HL-60 (cell line): ENCODE measurements at places on chromosomes 16 and 17.

DNA sequence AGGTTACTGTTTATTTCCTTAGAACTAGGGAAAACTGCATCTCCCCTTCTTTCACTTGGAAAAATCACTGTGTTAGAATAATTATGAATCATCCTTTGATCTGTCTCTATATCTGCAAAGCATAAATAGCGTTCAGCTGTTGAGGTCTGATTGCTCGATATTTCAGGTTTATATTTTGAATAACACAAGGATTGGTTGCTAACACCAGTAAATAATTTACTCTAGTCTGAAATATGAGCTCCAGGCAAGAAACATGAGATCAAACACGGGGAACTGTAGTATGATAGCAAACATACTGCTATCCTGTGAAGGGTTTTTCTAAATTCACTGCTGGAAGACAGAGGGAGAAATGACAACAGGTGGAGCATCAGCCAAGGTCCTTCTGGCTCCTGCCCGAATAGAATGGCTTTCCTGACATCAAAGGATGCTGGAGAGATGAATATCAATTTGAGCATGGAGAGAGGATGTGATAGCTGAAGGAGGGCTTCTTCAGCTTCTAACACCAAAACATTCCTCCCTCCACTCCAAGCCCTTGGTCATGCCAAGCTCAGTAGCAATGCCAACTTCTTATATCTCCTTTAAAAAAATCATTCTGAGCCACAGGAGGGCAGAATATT lies 450.3 kb downstream of the SHISA9 start:
- no peak for DNase-seq

GRCh38 chr17:63029541-63029940 lies 63.5 kb downstream of the TANC2 start:
- no peak for DNase-seq

DNA sequence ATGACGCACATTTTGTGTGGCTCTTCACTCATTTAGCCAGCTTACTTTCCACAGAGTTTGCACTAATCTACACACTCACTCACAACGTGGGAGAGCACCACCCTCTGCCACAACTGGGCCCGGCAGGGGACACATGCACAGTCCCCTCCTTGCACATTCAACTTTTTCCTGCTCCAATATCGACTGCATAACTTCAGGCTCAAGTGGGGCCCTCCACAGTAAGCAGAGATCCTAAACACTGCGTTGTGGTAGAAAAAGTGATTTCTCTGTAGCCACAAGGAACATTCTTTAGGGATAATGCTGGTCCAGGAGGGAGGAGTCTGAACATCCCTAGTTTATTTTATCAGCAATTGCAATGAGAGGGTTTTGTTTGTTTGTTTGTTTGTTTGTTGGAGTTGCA lies 40.0 kb downstream of the MRPS23 start:
- no peak for DNase-seq

GRCh38 chr17:1986783-1987451 lies 38.2 kb downstream of the RTN4RL1 start:
- DNase-seq = no peak

DNA sequence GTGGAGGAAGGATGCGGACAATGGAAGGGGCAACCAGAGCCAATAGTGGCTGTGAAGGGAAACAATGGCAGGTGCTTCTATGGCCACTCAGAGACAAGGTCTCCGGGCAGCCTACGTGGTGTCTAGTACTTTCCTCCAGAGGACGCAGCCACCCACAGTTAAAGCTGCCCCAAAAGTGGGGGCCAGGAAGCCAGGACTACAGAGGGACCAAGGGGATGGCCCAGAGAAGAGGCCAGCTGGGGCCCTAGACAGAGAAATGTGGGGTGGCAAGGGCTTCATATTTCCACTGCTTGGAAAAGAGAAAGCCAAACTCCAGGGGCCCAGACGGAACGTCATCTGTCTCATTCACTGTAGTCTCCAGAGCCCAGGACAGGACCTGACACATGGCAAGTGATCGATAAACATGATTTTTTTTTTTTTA lies 837 bp upstream of the PER1 start:
- no peak for DNase-seq

DNA sequence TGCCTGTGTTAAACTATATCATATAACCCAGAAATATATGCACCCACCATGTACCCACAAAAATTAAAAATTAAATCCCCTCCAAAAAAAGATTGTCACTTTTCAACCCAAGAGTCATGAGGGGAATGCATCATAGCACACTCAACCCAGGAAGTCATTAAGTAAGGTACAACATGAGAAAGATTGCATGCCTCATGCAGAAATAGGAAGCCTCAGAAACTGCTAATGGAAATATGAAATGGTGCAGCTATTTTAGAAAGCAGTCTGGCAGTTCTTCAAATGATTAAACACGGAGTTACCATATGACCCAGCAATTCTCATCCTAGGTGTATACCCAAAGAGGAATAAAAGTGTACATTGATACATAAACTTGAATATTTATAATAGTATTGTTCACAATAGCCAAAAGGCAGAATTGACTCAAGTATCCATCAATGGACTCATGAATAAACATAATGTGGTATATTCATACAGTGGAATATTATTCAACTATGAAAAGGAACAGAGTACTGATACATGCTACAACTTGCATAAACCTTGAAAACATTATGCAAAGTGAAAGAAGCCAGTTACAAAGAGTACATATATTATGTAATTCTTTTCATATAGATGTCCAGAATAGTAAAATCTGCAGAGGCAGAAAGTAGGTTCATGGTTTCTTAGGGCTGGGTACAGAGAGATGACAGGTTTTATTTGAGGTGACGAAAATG lies 70.4 kb downstream of the TMEM100 start:
- DNase-seq = no peak

DNA sequence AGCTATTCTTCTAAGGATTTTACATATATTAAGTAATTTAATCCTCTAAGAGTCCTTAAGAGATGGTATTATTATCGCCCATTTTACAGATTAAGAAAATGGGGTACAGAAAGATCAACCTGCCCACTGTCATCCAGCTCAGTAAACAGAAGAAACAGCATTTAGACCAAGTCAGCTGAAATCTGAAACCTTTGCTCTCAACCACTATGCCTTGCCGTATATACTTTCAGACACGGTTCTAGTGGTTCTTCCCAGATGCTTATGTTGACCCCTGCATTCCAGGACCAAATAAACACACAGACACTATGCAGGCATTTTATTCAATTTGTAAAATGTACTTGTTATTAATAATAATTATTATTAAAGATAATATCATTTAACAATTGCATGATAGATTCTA lies 854.8 kb downstream of the KCNJ2 start:
- DNase-seq = no peak

DNA sequence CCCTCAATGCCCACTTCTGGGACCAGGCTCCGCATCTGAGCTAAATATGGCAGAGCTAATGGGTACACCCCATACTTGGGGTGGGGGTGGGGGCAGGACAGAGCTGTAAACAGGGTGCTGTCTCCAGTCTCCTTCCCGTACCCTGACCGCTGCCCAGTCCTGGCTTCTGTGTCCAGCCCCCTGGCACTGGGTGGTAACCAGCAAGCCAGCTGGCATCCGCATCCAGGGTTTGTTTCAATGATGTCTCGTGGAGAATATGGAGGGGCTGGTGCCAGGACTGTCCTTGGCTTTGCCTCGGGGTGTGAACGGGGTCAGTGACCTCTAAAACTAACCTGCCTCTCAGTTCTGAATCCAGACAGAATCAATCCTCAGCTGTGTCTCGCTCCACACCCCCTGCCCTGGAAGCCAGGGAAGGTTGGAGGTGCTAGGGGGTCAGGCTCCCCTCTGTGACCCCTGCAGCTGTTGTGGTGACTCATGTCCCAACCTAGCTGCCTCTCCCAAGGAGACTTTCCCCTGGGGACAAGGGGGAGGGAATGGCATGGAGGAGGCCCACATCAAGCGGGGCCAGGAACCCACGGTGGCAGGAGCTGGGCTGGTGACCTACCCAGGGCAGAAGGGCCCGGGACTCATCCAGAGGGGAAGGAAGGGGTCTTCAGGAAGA lies 1.5 kb upstream of the PNMT start:
- DNase-seq = no peak

GRCh38 chr17:71023249-71024030 lies 854.1 kb downstream of the KCNJ2 start:
- no peak for DNase-seq

- no peak for DNase-seq
Observed at GRCh38 chr16:12942861-12943260, 41.5 kb downstream of the SHISA9 start.

DNA sequence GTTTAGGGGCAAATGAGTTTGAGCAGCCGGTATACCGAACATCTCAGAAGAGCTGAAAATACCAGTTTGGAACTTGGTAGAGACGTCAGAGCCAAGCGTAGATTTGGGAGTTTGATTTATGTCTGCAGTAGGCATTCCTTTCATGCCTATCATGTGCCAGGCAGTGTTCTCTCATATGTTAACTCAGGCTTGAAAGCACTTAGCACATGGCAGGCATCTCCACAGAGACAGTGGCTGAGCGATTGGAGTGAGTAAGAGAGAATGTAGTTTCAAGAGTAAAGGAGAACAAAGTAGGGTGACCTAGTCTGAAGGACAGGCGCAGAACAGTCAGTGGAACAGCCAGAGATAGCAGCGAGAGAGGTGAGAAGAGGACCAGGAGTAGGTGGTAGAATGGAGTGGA lies 207.0 kb downstream of the FTO start:
- DNase-seq = no peak

DNA sequence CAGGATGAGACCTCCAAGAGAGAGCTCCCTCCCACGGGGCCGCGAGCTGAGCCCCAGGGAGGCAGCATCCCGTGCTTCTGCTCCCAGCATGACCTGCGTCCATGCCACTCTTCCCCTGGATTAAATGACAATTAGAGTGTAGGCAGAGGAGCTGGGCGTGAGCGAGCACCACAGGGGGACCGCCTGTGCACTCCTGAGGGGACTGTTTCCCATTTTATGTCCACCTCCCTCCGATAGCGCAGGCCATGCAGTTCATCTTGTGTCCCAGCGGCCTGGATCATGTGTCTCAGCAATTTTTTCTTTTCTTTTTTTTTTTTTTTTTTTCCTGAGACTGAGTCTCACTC lies 5.8 kb upstream of the IL17C start:
- no peak for DNase-seq

DNA sequence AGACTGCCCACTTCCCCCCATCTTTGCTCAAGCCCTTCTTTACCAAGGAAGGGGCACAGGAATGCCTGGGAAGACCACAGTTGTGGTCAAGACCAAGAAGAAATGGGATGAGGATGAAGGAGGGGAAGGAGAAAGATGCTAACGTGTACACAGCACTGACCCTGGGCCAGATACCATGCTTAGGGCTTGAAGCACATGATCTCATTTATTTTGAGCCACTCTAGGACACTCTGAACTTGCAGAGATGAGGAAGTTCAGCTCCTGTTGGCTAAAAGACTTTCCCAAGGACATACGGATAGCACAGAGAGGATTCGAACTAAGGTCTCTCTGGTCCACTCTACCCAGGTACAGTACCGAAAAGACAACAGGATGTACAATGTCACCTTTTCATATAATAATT lies 42.6 kb downstream of the PIK3R5 start:
- DNase-seq = no peak

GRCh38 chr17:10156948-10157607 lies 41.3 kb downstream of the GAS7 start:
- peak; percentile 84 for DNase-seq

- DNase-seq = no peak
Observed at GRCh38 chr17:9900784-9901183, 4.3 kb downstream of the RCVRN start.

DNA sequence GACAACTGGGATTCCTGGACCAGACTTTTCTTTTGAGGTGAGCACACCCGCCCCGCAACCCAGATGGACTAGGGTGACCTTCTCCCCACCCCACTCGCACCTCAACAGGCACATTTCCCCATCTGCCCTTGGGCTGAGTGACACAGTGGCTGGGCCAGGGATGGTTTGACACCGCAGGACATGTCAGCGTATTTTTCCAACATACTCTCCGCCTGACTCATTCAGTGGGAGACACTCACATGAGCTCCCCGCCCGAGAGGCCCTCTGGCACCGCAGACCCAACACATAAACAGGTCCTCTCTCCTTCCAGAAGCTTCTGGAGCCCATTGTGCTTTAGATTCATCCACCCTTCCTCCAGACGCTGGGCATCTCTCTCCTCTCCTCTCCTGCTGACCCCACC lies 69.4 kb downstream of the ZDHHC7 start:
- no peak for DNase-seq

DNA sequence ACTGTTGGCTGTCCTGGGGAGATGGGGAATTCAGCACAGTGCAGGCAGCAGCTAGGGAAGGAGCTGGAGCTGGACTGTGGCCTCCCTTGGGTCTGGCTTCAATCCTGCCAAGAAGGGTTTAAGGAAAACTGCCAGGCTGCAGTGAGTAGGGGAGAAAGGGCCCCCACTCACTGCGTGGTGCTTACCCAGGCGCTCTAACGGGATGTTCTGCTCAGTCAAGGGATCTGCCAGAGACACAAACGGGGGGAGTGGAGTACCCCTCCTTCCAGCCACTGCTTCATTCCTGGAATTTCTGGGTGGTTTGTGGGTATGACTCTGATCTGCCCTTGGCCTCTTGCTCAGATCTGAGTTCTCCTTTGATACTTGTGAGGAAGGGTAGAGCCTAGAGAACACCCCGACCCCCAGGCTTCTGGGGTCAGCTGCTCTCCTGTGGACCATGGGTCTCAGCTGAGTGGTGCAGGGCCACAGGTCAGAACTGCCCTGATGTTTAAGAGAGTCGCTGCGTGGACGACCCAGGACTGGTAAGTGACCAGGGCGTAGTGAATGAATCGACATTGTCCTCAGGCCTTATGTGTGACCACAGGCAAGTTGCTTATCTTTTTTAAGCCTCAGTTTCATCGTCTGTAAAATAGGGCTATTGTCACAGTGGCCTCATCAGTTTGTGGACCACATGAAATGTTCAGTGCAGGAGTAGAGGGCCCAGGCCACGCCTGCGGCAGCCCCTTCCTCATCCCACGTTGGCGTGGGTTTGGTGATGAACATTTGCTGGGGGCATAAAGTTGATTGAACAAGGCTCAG lies 9.6 kb downstream of the CRISPLD2 start:
- DNase-seq = no peak

DNA sequence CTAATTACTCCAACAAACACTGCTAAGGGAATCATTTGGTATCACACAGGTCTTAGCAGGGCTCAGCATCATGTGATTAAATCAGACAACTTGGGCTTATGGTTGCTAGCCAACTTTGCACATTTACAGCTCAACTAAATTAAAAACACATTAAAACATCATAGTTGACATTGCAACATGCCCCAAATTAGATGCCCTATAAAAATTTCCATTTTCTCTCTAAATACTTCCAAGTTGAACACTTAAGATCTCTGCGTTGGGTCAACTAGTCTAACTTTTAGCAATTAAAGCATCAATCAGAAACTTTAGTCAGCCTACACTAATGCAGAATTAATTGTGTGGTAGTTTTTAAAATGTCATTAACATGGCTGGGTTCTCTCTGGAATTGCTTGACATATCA lies 12.1 kb downstream of the DNAJC7 start:
- no peak for DNase-seq
